Mesothelial cell of epicardium (in vitro differentiated cells): ENCODE measurements at places on chromosomes 4 and X.

- DNase-seq = no peak
Measured at GRCh38 chrX:133177202-133177601, 41.0 kb downstream of the TFDP3 start.

- DNase-seq = peak; percentile 45
Measured at GRCh38 chr4:139735381-139736273, 70.0 kb downstream of the MGST2 start.

- no peak for DNase-seq
Measured at GRCh38 chr4:52202251-52202779, 151.2 kb downstream of the SPATA18 start.

DNA sequence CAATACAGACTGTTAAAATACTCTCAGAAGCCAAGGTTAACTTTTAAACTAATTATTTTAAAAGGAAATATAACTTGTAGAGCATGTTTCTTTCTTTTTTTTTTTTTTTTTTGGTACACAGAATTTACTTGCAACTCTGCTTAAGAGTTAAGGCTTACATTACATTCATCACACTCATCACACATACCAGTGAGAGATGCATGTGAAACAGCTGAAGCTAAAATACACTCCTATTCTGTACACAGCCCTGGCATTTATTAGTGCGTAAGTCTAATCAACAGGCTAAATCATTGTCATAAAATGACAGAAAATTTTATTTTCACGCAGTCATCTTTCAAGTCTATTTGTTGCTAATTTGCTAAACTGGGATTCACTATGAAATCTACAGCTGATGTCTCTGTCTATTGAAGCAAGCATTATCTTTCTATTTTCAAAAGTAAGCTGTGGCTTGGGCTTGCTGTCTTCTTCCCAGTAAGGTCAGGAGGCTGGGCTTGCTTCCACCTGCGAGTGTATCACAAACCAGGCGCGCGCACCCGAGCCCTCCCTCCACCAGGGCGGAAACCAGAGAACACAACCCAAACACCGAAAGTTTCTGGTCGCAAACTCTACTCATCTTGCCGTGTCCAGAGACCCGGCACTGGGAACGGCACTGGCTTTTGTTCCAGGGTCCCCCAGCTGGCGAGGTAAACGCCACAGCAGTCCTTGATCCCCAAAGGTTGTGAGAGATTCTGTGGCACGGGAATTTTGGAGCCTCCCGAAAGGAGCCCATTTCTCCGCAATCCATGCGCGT lies 3.9 kb downstream of the MAML3 start:
- peak; percentile 49 for DNase-seq

DNA sequence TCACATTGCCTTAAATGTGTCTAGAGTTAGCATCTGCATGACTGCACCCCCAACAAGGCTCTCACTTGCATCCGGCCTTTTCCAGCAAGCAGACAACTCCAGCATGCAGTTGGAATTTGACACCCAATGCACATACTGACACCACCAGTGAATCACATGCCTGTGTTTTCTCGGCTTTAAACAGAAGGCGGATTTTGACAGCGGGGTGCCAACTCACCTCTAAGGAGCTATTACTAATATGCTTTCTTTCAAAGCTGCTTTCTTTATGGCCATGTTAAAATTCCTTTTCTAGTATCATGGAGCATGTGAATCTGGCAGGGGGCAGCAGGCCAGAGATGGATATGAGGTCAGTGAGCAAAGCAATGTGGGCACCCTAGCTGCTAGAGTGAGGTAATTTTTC lies 78.0 kb upstream of the CLNK start:
- no peak for DNase-seq

- no peak for DNase-seq
Measured at GRCh38 chrX:69027181-69028005, 137.9 kb downstream of the PJA1 start.

DNA sequence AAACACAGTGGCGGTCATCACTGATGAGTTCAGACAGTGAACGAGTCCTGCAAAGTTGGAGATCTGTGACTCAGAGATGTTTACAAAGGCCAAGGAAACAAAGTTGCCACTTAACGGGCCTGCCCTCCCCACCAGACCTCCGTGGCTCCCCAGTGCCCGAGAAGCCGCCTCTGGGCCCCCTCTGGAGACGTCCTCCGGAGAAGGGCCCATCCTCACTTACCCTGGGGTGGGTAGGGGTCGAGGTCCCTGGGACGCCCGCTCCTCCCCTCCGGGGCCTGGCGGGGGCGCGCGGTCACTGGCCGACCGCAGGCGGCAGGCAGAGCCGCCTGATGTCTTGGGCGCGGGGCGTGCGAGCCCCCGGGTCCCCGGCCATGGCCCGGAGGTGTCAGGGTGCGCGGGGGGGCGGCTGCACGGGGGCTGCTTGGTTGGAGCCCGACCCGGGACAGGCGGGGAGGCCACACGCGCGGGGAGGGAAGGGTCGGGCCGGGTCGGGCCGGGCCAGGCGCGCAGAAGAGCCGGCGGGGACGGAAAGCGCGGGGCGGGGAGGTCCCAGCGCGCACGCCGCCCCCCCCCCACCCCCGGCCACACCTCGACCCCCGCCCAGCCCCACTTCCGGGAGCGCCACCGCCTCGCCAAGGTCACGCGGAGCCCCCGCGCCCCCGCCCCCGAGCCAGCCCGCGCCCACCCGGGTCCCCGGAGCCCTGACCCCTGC lies 529 bp downstream of the DHRSX start:
- DNase-seq = no peak

DNA sequence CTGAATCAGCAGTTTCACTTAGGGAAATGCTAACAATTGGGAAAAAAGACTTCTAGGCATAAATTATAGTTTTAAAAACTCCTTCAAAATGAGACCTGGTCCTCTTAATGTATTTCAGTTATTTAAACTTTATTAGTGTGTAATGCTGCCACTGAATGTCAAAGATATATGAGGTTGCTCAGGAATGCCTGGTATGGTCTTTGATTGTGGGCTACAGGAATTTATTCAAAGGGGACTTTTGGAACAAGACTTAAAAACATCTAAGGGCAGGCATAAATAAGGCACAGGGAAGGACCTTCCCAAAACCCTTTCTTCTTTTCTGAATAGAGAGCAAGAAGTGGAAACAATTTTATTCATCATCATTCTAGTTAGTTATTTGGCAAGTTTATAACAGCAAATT lies 439.1 kb downstream of the TLL1 start:
- DNase-seq = no peak

GRCh38 chr4:136927172-136927571 lies 605.1 kb downstream of the PCDH18 start:
- no peak for DNase-seq

DNA sequence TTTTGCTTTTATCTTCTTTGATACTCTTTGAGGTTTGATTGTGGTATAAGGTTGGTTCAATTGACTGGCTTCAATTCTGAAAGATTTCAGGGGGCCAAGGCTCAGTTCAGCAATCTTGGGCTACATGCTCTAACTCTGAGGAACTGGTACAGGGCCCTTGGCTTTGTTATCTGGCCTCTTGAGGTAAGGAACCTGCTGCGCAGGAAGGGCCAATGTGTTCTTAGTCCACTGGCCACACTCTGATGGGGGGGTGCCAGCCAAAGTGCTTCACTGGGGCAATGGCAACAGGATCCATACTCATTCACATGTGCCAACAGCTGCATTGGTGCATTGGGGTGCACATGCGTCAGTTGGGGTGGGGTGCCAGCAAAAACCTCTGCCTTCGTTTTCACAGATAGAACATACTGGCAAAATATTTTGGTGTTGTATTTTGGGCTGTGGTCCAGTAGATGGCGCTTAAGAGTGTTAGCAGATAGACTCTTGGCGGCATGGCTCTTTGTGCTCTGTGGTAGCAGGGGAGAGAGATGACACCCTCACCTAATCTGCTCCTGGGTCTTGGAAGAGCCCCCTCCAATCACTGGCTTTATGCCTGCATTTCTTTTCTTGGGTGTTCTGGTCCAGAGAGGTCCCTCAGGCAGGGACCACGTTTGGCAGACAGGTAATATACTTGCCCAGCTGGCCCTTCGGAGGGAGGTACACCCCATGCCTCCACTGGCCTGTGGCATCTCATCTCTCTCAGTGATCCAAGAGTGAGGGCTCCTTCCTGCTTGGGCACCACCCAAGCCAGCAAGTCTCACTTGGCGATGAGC lies 42.9 kb downstream of the NDST3 start:
- no peak for DNase-seq

DNA sequence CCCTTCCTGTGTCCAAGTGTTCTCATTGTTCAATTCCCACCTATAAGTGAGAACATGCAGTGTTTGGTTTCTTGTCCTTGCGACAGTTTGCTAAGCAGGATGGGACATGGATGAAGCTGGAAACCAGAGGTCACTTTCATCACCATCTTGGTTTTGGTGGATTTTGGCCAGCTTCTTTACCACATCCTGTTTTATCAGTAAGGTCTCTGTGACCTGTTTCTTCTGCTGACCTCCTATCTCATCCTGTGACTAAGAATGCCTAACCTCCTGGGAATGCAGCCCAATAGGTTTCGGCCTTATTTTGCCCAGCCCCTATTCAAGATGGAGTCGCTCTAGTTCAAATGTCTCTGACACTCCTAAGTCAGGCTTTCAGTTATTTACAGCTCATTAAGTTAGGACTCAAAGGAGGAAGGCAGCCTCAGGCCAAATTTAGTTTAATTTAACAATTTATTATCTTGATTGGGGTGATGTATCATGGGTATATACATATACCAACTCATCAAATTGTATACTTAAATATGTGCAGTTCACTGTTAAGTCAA lies 169.9 kb upstream of the NDP start:
- DNase-seq = no peak

- DNase-seq = no peak
Measured at GRCh38 chr4:808860-809570, 16.9 kb downstream of the CPLX1 start.

- no peak for DNase-seq
Measured at GRCh38 chr4:140666889-140667614, 89.1 kb downstream of the TBC1D9 start.

GRCh38 chr4:152536545-152537182 lies 772 bp upstream of the FBXW7 start:
- no peak for DNase-seq

DNA sequence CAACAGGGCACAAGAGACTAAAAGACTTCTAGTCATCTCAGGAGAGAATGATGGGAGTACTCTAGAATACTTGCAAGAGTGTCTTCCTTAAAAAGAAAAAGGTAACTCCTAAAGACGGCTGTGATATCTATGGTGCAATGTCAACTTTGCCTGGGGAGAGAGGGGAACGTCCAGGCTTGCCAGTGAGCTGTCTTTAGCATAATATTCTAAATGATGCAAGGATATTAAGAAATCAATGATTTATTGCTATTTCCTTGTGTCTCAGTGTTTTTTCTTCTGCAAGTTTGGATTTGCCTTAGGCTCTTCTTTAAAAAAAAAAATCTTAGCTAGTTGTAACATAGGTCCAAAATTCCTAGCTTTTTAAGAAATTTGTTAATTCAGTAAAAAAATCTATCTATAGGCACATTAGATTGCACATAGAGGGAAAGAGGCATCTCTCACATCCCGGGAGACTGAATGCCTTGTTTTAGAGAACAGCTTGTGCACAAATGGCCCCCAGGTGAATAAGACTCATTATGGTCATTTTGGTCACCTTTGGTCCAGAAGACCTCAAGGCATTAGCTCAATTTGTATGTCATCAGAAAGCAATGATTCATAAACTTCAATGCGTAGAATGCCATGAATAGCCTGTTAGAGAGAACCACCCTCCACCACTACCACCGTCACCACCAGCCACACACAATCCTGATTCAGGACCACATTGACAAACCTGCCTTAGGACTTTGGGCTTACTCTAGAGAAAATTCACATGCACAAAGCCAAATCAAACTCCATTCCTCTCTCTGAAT lies 104.1 kb downstream of the PALLD start:
- DNase-seq = no peak

DNA sequence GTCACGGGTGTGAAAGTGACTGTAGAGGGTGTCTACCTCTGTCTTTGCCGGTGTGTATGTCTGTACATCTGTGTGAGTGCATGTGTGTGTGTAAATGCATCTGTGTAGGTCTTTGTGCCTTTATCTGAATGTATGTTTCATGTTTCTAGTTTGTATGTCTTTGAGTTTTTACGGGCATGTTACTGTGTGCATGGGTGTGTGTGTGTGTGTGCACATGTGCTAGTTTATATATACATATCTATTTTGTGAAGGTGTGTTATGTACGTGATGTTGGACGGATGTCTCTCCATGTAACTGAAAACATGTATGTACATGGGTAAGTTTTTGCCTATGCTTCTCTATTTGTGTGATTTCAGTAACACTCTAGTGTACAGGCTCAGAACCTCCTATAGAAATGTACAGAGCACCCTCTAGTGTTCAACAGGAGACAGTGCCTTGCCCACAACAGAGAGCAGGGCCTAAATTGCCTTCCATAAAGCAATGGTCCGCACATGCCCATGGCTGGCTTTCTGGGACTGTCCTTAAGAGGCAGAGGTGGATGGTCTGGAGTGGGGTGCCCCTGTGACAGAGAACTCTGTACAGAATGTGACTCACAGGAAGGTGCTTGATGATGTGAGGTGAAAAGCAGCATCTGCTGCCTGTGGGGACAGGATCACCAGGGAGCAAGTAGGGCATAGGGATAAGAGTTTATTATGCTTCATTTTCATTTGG lies 343.5 kb downstream of the RAPGEF2 start:
- no peak for DNase-seq
